ENCODE measurements at places on chromosomes 7 and 10. TPM values are rescaled to one million over a fixed set of nuclear protein-coding genes. Genes with fewer than 3 reads are reported as not detected.

Gene CFAP70
- total RNA-seq, result 3.4 TPM

Gene MSMB
- 4.8 TPM for total RNA-seq

Gene PCLO
- 3.8 TPM for total RNA-seq

Gene ZWINT
- 18.6 TPM for total RNA-seq

Gene HOXA11
- 0.20 TPM for total RNA-seq

- no peak for DNase-seq
These were observed 78.1 kb upstream of the NRBF2 start for GRCh38 chr10:63054889-63055611.

DNA sequence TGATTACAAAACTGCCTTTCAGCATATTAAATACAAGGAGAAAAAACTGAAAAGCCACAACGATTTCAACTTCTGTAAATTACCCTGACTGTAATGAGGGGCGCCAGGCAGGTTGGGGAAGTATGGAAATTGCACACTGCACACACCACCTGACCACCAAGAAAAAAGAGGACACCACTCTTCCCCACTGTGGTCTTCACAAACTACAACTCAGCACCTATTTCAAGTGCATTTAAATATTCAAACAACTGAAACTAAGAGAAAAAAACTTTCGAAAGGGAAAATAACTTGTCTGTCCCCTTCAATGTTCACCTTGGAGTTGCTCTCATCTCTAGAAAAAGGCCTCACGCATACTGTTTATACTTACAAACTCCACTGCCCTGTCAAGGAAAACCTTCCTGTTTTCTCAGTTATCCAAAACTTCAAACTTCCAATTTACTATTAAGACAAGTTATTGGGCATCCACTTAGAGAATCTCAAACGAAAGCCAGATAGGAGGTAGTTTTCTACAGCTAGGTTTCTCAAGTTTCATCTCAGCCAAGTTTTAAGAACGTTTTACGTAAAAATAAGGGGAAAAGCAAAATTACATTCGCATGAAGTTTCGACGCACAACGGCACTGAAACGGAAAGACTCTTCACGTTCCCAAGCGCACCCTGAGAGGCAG lies 1.4 kb downstream of the LARP4B start:
- no peak for DNase-seq

GRCh38 chr10:30231071-30231652 lies 117.9 kb downstream of the MTPAP start:
- no peak for DNase-seq

- no peak for DNase-seq
These were observed 54.2 kb upstream of the FRMD4A start for GRCh38 chr10:14384915-14385314.

DNA sequence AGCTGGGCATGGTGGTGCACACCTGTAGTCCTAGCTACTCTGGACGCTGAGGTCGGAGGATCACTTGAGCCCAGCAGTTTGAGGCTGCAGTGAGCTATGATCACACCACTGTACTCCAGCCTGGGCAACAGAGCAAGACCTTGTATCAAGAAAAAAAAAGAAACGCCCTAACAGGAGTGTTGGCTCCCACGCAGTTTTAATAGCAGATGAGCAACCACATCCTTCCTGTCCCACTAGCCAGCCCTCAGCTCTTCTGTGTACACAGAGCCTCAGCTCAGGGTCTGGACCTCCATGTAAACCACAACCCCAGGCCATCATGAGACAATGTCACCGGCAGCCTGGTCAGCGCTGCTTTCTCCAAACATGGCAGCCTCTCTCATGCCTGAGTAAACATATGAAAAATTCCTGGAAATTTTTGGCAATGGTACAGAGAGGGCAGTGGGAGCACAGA lies 108.2 kb downstream of the PIP4K2A start:
- DNase-seq, result no peak

- no peak for DNase-seq
These were observed 7.1 kb downstream of the CRYGN start for GRCh38 chr7:151432658-151433521.

- no peak for DNase-seq
These were observed at the start of gene CCNY for GRCh38 chr10:35336084-35336831. TSS of gene CCNY (plus strand) at chr10:35336509. CDS start at chr10:35337054, 545 bp downstream.

DNA sequence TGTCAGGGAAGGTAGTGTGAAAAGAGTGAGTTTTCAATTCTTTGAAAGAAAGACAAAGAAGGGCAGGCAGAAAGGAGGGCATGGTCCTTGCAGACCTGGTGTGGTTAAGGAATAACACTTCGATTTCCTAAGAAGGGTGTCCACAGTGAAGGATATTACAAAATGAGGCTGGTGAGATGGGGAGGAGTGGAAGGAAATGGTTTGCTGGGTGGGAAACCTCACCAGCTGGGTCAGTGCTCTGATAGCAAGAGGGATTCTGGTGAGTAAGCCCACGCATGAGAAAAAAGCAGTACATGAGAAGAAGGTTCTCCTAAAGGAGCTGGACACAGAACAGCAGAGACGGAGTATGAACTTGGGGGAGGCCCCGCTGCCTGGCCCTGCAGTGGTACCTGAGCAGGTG lies 230.6 kb upstream of the PLXNA4 start:
- no peak for DNase-seq

DNA sequence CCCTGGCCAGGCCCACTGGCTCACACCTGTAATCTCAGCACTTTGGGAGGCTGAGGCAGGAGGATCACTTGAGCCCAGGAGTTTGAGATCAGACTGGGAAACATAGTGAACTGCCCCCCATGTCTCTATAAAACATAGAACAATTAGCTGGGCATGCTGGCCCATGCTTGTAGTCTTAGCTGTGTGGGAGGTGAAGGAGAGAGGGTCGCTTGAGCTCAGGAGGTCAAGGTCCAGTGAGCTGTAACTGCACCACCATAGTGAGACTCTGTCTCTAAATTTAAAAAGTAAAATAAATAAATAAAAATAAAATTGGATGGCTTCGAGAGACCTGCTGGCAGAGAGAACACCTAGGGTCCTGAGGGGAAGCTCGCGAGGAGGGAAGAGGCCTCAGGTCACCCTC lies 69.9 kb upstream of the PARD3 start:
- DNase-seq, result no peak

- no peak for DNase-seq
These were observed 41.0 kb downstream of the MAGI2 start for GRCh38 chr7:79412438-79412837.

GRCh38 chr7:148303295-148304082 lies 287.1 kb upstream of the C7orf33 start:
- peak; percentile 95 for DNase-seq

GRCh38 chr7:80883154-80884025 lies 35.5 kb downstream of the SEMA3C start:
- DNase-seq, result peak; percentile 42

- DNase-seq, result no peak
These were observed 183.2 kb downstream of the ADK start for GRCh38 chr10:74334221-74334620.

GRCh38 chr7:11193131-11193867 lies 219.6 kb downstream of the PHF14 start:
- no peak for DNase-seq

- DNase-seq, result no peak
These were observed 607.3 kb downstream of the LRMDA start for GRCh38 chr10:76038696-76039095.

GRCh38 chr7:156397249-156397648 lies 243.3 kb upstream of the RNF32 start:
- no peak for DNase-seq

GRCh38 chr10:11336722-11337162 lies 274.7 kb downstream of the USP6NL start:
- peak; percentile 31 for DNase-seq

DNA sequence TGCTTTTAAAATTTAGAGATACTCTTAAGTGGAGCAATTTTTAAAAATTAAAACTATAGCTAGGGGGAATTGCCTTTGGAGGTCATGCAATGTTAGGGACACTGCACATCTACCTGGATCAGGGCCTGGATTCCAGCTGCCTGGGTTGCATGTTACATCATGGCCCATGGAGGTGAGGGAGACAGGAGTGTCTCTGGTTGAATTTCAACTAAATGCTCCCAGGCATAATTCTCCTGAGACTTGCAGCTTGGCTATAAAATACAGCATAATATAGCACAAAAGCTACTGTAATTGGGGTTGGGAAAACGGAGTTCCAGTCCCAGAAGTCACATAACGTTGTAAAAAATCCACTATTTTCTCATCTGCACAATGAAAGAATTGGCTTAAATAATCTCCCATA lies 782.5 kb downstream of the LRMDA start:
- peak; percentile 8 for DNase-seq

GRCh38 chr10:132163278-132163765 lies 23.4 kb upstream of the DPYSL4 start:
- no peak for DNase-seq

DNA sequence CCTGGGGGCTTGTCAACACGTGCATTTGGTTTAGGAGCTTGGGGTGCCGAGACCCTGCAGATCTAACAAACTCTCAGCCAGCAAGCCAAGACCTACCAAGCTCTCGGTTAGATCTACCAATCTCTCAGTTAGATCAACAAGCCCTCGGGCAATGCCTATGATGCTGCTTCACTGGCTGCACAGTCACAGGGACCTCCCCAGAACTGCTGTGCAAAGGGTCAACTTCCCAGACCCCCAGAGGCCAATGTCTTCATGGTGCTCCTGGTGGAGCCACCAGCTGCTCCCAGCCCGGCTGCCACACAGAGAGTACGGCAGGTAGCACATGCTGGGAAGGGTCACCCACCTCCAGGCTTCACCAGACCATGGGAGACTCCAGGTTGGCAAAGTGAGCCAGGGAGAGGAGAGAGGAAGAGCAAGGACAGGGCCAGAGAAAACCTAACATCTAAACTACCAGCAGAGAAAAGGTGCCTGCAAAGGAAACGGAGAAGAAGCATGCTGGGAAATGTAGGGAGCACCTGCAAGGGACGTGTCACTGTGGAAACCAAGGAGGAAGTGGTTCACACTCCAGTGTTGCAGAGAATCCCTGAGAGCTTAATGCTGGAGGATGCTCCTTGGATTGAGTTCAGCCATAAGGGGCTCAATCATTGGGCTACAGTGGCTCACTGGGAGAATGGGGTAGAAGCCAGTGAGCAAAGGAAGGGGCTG lies 51.5 kb upstream of the GDF10 start:
- DNase-seq, result no peak
